Natural killer cell (primary cell): ENCODE measurements at places on chromosomes 3 and 15. TPM values are rescaled to one million over a fixed set of nuclear protein-coding genes. Genes with fewer than 3 reads are reported as not detected.

Gene MAN2C1
- 476 TPM for total RNA-seq

Gene GPR27
- total RNA-seq, result 2.8 TPM

Gene CCRL2
- 4.6 TPM for total RNA-seq

Gene CHRNA3
- total RNA-seq, result not detected

Gene TLNRD1
- total RNA-seq, result 13.4 TPM

Gene RTP3
- not detected for total RNA-seq

Gene HEG1
- 83.5 TPM for total RNA-seq

Gene PPP2R3A
- total RNA-seq, result 0.35 TPM

Gene KCNH8
- total RNA-seq, result 0.10 TPM

DNA sequence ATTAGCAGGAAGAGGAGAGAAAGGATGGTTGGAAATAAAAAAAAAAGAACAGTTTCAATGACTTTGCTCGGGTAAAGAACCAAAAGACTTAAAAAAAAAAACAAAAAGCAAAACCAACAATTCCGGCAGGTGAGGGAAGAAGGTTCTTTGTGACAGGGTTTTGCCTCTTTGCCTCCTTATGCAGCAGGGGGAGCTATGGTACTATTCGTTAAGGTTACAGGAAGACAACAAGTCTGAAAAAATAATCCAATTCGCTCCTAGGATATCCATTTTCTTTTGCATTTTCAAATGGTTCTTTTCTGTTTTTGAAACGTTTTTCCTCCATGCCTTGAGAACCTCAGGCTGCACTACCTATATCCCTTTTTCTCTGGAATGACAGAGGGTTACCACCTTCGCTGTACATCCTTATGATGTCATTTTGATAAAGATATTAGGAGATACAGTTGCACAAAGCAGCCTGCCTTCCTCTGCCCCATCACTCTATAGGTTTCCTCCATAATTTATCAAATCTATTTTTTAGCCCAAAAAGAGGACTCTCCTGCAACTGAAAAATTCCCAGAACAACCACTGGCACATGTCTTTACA, 55.0 kb downstream of the CFAP20DC start:
- no peak for DNase-seq

DNA sequence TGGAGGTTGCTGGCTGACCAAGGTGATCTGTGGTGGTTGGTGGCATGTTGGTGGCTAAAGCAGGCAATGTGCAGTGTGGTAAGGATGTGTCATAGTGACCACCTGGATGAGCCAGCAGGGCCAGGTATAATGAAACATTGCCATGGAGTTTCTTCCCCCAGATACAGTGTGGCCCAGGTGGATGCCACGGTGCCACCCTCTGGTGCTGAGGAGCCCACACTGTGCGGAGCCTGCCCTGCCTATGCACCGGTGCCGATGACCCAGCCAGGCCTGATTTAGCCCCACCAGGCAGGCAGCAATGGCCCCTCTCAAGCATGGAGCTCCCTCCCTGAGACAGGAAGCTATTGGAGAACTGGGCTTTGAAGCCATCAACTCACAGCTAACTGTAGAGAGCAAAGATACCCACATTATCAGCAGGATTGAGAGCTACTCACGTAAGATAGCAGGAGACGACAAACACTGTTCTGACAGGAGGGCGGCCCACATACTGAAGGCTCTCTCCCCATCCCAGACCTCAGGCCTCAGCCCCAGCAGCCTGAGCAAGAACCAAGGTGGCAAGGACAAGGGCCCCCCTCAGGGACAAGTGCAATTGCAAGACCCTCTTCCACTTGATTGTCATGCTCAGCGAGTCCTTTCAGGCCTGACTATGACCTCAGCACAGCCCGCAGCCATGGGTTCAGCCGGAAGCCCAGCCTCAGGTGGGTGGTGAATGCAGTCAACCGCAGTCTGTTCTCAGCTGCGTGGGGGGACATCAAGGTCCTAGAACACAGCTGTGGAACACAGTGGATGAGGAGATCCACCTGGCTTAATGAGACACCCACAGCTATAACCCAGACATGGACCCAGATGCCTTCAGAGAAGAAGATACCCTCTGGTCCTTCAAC, 82.8 kb upstream of the CDV3 start:
- peak; percentile 70 for DNase-seq

DNA sequence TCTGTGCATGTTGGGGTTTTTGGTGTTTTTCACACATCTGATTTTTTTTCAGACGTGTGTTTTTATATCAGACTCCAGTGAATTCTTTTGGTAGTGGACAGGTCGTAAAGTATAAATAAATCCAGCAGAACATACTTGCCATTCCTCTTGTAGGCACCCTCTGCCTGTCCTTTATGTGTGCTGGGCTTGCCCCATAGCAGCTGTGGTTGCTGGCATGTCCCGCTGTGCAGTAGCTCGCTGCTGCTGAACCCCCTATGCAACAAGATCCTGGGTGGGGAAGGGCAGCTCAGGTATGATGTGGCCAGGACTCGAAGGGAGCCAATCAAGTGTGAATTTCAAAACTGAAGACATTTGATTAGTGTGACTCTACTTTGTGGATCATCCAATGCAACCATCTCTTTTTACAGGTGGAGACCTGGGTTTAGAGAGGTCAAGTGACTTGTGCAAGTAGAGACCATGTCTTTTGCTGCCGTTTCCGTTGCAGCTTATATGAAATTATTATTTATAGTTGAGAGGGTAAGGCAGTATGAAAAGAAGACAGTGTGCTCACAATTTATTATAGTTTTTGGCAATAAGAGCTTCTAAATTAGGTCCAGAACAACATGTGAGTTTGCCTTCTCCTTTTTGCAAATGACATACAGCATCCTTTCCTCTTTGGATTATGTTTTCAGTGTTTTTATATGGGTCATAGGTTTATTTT, 350.8 kb upstream of the C2CD4B start:
- DNase-seq, result no peak

- no peak for DNase-seq
Observed at GRCh38 chr15:101694261-101694660, 30.0 kb downstream of the TARS3 start.

DNA sequence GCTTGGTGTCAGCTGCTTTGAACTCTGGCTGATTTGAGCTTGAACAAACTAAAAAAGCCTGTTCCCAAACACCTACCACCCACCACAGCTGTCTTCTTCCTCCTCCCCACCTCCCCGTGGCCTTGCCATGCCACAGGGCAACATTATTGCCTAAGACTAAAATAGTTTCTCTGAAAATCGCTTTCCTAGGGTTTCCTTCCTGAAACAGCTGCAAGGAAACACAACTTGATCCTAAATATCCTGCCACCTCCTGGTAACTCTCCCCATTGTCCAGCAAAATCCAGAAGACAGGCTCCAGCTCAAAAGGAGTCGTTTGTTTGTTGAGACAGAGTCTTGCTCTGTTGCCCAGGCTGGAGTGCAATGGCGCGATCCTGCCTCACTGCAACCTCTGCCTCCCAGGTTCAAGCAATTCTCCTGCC, 193.9 kb upstream of the TPM1 start:
- DNase-seq, result no peak

DNA sequence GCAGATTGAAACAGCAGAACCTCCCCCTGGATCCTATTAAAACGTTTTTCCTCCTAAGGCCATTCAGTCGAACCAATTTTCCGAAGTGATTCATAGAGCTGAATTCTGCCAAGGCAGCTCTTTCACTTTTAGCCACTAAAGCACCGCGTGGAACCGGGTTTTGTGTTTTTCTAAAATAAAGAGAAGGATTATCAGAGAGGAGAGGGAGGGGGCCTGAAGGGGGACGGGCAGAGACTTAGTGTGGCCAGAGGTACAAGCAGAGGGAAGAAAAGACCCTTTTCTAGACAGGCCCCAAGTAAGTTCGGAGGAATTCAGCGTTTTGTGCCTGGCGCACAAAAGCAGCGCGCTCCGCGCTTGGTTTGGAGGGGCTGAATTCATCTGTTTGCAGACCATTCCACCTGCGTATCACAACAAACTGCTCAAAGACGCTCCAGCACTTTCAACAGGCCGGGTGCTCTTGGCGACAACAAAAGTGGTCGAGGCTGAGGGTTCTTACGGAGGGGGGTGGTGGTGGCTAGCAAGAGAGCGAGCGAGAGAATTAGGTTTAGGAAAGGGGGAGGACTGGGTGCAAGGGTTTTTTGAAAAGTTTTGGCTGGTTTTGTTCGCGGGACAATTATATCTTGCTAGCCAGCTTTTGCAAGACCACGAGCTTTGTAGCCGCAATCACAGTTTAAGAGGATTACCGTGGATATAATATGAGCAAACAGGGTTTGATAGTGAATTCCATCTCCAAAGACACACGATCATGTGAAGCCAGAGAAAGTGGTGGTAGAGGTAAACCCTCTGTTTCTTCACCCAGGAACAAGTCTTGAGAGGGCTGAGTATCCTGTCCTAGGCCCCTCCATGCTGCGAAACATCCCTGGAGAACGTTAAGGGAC, 1.2 kb upstream of the FEZF2 start:
- no peak for DNase-seq

- no peak for DNase-seq
Observed at GRCh38 chr3:128786434-128787020, 60.5 kb downstream of the RAB7A start.

DNA sequence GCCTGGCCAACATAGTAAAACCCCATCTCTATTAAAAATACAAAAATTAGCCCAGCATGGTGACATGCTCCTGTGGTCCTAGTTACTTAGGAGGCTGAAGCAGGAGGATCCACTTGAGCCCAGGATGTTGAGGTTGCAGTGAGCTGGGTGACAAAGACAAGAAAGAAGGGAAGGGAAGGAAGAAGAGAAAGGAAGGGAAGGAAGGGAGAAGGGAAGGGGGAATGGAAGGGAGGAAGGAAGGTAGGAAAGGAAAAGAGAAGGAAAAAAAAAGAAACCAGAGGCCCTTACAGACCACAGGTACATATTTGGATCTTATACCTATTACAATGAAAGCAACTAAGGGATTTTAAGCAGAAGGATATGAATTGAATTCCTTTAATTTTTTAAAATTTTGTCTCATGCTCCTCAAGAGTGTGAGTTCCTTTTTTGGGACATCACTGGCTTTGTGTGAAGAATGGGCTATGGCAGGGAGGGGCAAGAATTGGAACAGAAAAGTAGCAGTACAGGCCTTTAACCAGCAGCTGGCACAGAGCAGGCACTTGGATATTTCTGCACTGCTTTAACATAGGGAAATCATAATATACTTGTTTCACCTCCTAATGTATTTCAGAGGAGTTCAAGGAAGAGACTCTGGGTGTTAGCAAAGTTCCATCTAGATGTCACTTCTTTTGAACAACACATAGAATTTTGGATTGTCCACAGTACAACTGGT, 7.9 kb downstream of the RAB27A start:
- DNase-seq, result peak; percentile 44

DNA sequence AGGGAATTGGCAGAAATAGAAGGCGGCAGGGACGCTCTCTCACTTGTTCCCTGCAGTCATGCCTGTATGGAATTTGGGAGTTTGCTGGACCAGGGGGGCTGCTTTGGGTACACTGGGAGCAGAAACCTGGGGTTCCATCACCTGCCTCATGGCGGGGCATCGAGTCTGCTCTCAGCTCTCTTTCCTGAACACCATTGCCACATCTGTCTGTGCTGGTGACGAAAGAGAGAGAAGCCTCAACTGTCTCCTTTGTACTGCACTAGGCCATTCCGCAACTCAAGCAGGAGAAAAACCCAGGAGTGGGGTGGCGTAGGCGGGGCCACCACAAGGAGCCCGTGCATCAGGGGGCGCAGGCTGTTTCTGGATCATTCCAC, 14.0 kb downstream of the TMEM158 start:
- DNase-seq, result no peak

GRCh38 chr3:140391061-140391460, 286.8 kb upstream of the TRIM42 start:
- DNase-seq, result no peak

GRCh38 chr15:85788771-85789495, 5.8 kb downstream of the KLHL25 start:
- no peak for DNase-seq

DNA sequence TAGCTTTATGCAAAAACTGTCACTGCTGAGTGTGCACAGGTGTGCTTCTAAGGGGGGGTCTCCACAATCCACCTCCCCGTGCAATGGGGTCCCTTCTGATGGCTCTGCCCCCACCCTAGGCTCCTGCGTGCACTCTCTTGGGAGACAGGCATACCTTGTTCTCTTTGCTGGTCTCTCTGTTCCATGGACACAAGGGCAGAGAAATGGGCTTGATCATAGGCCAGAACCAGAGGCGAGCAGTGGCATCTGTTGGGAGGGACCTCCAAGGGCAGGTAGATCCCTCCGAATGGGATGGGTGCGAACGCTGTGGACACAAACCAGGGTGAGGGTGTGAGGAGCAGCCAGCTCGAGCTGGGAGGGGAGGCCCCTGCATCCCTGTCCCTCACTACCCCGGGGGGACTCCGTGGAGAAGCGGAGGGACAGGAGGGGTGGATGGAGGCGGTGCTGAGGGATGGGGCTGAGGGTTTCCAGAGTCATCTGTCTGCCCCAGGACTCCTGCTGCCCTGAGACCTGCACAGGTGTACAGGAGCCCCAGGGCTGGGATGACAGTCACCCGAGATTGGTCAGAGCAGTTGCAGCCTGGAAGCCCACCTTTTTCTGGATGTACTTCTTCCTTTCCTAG, 175.0 kb downstream of the KLF13 start:
- no peak for DNase-seq

GRCh38 chr3:61253756-61254155, 2.5 kb upstream of the FHIT start:
- DNase-seq, result no peak

GRCh38 chr3:125440970-125441369, 65.8 kb upstream of the ZNF148 start:
- no peak for DNase-seq

DNA sequence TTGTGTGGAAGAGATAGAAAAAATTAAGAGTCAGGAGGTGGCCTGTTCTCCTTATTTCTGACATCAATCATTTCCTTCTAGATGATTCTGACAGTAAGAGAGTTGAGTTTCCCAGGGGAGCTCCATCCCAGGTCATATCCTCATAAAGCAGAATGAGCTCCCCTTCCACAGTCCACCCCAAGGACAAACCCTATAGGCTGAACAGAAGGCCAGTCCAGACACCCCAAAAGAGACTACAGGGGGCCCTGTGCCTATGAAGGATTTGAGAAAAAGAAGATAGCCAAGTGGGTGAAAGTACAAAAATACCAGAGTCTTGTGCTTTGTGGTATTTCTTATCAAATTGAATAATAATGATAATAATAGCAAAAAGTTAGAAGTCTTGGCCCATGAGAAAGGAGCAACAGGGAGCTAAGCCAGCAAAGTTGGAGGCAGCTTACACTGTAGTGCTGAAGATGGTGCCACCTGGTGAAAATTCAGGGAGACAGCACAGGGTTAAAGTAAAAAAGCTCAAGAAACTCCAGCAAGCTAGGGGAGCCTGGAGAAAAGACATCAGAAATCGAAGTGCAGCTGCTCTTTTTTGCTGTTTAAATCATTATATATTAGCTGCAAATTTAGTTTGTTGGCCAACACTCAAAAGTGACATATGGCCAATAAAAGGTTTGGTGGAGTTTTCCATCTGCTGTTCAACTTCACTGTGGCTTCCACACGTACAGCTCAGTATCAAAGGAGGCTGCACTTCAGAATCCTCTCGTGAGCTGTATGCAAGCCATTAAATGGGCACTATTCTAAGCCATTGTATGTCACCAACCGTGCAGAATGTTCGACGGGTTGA, 35.8 kb upstream of the SLC24A5 start:
- no peak for DNase-seq

DNA sequence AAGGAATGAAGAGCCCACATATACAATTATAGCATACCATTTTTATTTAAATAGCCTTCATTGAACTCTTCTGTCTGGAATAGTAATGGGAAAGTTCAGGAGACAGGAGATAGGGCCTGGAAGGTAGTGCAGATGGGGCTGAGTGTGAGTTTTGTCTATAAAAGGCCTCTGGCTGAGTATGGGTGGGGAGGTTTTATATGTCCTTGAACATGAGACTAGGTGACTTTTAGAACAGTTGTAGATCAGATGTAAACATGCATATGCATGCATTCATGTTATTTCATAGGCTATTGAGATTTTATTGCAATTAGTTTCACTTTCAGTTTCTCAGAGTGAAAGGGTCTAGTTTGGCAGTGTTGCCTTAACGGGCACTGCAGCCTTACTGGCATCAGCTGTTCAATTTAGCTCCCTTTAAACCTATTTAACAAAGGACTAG, 27.1 kb downstream of the CGGBP1 start:
- peak; percentile 70 for DNase-seq
